Retina (tissue), 1 donor: ENCODE measurements at places on chromosomes 12 and 14.

GRCh38 chr14:23630687-23631086 lies 5.5 kb upstream of the DHRS2 start:
- no peak for DNase-seq

- DNase-seq: peak; percentile 92
These were observed 945 bp upstream of the HIP1R start for GRCh38 chr12:122834104-122834920.

DNA sequence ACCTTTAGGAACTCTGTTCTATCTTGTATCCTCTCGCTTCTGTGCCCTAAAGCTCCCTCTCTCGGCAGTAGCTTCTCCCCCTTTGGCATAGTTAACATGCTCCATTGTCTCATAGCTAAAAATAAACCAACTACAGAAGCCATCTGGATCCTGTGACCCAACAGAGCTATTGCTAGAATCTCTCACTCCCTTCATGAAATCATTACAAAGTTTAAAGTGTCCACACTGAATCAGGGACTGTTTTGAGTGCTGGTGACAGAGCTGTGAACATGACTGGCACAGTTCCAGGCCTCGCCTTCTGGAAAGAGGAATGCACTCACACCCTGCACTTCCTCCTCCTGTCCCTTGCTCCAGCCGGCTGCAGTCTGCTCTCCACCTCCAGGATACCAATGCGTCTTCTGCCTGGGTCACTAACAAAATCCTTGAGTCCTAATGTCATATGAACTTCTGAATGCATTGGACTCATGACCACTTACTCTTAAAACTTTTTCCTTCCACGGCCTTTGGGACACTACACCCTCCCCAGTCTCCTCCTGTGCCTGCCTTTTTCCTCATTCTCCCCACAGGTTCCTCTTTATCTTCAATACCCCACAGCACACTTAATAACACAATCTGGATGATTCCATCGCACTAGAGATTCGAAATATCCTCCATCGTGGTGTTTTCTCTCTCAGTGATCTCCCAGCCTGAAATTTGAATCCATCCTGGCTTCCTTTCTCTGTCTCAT lies 13.2 kb downstream of the PLBD1 start:
- DNase-seq: no peak

GRCh38 chr12:130916241-130916911 lies 37.3 kb upstream of the ADGRD1 start:
- peak; percentile 90 for DNase-seq

DNA sequence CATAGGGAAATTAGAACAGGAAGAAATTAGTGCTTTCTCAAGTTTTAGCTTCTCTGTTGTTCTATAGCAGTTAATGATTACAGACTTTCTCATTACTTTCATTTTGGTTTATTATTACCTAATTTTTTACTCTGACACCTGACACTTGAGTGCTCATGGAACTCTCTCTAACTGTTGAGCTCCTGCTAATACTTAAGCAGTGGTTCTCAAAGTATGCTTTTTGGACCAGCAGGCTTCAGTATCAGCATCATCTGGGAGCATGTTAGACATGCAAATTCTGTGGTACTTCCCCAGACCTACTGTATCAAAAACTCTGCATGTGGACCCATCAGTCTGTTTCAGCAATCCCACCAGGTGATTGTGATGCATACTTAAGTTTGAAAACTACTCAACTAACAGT lies 235.3 kb downstream of the CCDC91 start:
- DNase-seq: no peak

GRCh38 chr14:88987516-88987915 lies 163.1 kb downstream of the TTC8 start:
- DNase-seq: no peak

- DNase-seq: no peak
These were observed 8.3 kb downstream of the RNASE6 start for GRCh38 chr14:20789230-20789813.

- no peak for DNase-seq
These were observed 8.0 kb upstream of the ACTN1 start for GRCh38 chr14:68986926-68987652.

GRCh38 chr12:66637699-66638301 lies 41.1 kb downstream of the GRIP1 start:
- DNase-seq: no peak

- DNase-seq: no peak
These were observed 7.5 kb upstream of the SYNE3 start for GRCh38 chr14:95523815-95524448.

GRCh38 chr12:117850048-117850447 lies 118.7 kb downstream of the KSR2 start:
- peak; percentile 57 for DNase-seq

- DNase-seq: peak; percentile 5
These were observed 103.9 kb downstream of the FSCB start for GRCh38 chr14:44403193-44403592.

DNA sequence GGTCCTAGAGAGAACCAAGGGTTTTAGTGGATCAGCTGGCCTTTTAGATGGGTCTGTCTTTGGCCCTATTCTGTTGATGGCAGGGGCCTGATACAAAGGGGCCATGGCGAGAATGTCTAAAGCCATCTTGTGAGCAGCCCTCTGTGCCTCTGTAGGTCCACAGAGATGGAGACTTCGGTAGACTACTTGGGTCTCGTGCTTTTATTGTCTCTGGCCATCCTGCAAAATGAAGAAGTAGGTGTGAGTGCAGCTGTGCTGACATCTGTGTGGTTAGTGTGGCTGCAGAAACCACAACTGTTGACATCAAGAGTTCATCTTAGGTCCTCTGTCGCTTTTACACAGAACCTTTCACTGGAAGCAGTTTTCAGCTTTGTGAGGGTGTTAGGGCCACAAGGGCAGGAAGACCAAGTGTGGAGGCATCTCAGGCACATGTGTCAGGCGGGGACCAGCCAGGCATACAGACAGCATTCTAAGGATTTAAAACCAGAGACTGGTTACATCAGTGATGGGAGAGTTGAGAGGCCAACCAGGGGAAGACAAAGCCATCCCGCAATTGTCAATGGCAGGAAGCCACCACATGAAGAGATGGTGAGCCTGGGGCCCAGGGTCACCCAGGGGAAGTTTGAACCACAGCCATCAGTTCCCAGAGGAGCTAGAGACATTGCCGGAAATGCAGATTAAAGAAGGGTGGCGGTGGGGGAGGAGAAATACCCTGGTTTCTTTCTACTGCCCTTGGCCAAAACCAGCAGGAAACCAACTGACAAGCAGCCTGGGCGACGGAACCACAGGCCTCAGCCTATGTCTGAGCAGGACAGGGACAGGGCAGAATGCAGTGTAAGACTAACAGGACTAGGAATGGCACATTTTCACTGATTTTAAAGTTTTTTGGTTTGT lies 13.0 kb upstream of the TPCN1 start:
- DNase-seq: no peak

DNA sequence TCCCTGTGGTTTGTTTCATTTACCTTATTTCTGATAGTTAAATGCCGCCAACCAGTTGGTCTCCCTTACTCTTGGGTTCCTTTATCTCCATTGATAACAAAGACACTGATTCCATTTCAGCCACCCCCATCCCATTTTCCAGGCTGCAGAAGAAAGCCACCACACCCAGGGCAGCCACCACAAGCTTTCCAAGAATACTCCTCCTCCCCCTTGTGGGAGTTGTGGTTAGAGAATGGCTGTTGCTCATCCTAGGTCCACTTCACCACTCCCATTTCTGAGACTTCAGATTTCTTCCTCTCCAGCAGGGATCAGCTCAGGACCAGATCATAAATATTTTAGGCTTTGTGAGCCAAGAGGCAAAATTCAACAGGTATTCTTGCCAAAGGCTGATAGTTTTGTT lies 73.9 kb downstream of the ANO4 start:
- no peak for DNase-seq

DNA sequence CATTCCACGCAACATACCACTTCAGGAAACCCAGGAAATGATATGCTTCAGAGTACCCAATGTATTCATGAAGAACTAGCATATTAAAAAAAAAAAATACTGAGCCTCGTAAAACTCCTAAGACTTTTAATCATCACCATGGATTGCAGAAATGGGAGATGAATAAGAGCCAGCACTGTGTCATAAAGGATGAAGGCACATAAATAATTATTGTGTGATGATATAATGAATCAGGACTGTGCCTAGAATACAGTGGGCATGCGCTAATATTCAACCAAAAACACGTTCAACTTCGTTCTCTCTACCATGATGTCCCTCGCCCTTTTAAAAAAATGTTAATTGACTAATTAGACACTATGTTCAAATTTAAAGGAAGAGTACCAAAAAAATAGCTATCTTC lies 68.7 kb downstream of the CIT start:
- DNase-seq: no peak

DNA sequence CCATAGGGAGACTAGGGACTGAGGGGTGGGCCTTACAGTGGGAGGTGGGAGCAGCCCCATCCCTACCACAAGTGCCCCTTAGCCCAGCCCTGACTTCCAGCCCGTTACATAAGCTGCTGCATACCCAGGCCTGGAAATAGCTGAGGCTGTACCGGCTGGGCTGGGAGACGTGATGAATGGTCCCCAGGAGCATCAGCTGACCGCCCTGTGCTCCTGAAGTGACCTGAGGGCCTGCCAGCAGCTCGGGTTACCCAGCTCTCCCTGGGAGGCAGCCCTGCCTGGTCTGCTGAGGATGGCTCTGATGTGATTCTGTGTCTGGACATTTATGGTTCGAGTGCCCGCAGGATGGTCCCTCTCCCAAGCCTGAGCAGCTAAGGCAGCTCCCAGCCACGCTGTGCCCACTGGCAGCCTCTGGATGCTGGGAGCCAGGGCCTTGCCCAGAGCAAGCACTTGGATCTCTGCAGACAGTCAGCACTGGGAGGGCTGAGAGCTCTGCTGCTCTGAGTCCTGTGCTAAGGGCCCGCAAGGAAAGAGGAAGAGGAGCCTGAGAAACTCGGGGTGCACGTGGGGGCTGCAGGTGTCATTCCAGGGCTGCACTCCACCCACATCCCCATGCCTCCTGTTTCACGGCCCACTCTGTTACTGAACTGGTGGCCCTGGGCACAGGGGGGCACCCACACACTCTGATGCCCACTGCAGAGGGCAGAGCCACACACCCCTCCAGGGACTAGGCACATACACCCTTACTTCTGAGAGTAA lies 20.5 kb downstream of the TAMALIN start:
- no peak for DNase-seq
